Activated T-cell treated with anti-CD3 and anti-CD28 coated beads for 24 hours (primary cell): ENCODE measurements at places on chromosomes 12 and 14.

DNA sequence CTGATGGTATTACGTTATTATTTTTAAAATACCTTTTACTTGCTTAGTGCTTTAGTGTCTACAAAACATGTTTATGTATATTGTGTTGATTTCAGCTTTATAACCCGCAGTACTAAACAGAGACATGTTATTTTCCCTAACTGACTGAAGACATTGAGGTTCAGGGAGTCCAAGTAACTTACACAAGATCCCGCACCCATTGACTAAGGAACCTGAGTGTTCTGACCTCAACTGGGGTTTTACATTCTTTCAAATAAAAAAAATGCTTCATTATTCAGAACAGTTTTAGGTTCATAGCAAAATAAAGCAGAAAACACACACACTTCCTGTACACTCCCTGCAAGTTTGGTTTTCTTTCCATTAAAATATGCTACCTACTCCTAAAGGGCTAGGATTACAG lies 60.4 kb upstream of the METAP2 start:
- DNase-seq, result no peak

DNA sequence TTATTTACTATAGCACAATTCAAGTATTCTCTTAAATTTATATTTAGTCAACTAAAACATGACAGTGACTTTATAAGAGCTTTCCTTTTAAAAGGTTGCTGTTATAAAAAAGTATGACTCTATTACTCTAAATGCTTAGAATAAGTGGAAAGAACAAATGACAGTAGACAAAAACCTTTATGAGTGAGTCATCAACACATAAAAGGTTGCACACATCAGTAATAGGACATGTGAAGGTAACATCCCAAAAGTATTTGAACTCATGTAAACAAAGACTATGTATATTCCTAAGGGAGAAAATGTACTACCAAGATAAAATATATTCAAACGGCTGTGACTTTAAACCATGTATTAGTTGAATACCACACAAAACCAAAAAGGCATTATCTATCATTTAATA lies 98.8 kb downstream of the PAWR start:
- no peak for DNase-seq

DNA sequence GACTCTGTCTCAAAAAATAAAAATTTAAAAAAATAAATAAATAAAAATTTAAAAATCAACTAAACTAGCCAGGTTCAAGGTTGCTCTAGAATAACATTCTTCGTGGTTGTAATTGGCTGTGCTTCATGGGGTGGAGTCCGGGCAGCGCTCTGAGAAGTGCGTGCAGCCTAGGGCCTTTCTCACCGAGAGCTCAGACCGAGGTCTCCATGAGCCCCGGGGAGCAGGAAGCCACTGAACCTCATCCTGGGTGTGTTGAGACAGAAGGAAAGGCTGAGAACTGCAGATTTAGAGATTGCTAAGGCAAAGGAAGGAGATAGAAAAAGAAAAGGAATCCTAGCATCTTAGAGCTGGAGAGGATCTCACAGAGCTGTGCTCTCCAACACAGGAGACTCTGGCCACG lies 14.7 kb downstream of the P2RX4 start:
- DNase-seq, result no peak

DNA sequence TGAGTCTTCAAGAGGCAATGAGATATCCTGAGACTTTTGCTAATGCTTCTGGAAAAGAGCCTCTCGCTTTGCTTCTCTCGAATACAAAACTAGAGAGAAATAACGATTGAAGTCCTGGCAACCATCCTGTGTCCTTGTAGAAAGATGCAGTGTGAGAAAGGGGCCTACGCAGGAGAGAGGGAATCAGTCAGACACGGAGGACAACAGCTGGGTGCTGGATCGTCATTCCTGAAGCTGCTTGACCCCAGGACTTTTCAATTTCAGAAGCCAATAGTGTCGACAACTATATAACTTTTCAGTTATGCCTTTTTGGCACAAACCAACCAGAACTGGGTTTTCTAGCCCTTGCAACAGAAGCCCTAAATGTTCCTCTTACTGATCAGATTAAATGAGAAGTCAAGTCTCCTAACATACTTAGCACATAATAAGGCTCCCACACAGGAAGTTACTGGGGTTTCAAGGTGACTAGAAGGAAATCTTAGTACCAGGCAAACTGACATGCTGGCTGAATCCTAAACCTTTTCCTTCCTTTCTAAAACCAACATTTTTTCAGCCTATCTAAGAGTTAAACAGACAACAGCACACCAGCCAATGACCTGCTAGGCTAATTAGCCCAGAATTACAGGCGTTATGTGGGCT lies 755.6 kb downstream of the MED13L start:
- no peak for DNase-seq

DNA sequence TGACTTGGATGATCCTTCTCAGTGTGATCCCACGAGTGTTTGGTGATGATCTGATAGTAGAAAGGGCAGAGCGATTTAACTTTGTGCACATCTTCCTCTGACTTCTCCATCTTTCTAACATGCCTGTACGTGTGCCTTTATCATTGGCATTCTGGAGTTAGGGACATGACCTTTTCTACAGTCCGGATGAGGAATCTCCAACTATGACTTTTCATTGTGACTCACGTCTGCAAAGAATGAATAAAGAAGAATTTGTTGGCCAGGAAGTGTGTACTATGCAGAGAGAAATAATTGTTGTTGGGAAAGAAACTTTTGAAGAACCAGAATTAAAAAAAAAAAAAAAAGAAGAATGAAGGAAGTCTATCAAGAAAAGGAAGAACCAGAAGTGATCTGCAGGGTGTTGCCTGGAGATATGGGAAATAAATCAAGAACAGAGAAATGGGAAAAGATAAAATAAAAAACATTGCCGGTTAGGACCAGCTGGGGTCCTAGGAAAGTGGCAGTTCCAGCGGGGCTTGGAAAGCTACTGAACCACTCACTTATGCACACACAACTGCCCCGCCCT lies 25.3 kb downstream of the PPFIBP1 start:
- no peak for DNase-seq

GRCh38 chr14:21026274-21026987 lies 1.6 kb upstream of the NDRG2 start:
- DNase-seq, result no peak

DNA sequence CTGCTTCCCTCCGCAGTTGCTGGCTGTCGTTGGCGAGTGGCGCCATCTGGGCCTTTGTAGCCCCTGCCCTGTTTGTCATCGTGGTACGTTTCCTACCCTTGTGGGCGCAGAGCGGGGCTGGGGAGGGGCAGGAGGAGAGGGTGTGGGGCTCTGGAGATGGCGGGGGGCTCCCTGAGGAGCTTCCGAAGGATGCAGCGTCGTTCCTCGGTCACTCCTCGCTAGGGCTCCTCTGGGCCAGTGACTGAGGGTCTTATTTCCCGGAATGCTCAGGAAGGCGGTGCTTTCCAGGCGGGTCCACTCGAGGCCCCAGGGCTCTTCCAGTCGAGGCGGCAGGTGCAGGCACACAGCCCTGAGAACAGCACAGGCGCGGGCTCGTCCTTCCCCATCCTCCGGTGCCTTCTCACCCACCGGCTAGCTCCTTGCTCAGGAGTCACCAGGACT lies 167.1 kb downstream of the ADGRD1 start:
- DNase-seq, result no peak

GRCh38 chr14:104734991-104735779 lies 11.2 kb downstream of the ADSS1 start:
- DNase-seq, result no peak

DNA sequence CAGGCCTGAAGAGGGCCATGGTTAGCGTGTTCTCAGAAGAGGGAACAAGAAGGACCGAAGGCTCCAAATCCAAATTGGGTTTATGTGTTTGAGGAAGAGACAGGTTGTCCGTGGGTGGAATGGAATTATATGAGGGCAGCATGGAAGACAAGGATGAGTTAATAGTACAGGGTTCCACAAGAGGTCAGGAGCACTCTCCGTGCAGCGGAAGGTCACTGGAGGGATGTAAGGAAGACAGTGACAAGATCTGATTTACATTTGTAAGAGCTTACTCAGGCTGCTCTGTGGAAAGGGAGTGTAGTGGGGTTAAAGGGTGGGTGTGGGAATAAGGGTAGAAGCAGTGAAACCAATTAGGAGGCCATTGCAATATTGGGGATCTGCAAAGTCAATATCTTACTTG lies 97.0 kb downstream of the TPH2 start:
- no peak for DNase-seq

- no peak for DNase-seq
These were observed 12.3 kb downstream of the KDM2B start for GRCh38 chr12:121568518-121568917.

- no peak for DNase-seq
These were observed 6.0 kb downstream of the ACVRL1 start for GRCh38 chr12:51913071-51914033.

DNA sequence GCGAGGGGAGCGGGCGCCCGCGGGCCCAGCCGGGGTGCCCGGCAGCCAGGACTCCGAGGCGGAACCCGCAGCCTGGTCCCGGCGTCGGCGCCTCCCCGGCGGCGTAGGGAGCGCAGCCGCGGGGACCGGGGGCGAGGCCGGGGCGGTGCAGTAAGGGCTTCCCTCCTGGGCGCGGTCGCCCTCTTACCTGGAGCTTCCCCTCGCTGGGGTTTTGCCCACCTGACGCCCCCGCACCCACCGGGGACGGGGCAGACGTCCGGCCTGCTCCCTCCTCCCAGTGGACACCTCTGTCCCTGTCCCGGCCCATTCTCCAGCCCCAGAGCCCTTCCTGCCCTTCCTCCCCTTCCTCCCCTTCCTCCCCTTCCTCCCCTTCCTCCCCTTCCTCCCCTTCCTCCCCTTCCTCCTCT lies 413 bp upstream of the TUBA1C start:
- DNase-seq, result no peak

- no peak for DNase-seq
These were observed 6.1 kb downstream of the EDDM3B start for GRCh38 chr14:20774258-20774824.

GRCh38 chr12:79873201-79873600 lies 61.7 kb downstream of the PPP1R12A start:
- DNase-seq, result no peak

- DNase-seq, result no peak
These were observed 72.8 kb downstream of the ANKS1B start for GRCh38 chr12:99911967-99912366.

DNA sequence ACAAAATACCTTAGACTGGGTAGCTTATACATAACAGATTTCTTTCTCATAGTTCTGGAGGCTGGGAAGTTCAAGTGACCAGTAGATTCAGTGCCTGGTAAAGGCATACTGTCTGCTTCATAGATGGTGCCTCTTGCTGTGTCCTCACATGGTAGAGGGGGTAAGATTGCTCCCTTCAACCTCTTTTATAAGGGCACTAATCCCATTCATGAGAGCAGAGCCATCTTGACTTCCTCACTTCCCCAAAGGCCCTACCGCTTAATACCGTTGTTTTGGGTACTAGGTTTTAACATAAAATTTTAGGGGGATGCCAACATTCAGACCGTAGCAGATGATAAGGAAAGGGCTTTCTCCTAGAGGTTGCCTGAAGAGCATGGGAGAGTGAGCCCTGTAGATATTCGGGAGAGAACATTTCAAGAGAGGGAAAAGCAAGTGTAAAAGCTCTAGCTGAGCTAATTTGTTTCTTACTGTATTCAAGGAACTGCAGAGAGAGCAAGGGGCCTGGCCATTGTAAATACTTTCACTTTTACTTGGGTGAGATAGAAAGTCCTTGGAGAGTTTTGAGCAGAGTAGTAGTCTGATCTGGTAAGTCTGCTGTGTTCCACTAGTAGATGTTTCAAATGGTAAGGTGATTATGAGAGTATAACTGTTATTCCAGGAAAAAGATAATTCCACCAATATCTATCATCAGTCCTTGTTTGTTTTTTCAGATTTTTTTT lies 27.3 kb downstream of the FRS2 start:
- no peak for DNase-seq

DNA sequence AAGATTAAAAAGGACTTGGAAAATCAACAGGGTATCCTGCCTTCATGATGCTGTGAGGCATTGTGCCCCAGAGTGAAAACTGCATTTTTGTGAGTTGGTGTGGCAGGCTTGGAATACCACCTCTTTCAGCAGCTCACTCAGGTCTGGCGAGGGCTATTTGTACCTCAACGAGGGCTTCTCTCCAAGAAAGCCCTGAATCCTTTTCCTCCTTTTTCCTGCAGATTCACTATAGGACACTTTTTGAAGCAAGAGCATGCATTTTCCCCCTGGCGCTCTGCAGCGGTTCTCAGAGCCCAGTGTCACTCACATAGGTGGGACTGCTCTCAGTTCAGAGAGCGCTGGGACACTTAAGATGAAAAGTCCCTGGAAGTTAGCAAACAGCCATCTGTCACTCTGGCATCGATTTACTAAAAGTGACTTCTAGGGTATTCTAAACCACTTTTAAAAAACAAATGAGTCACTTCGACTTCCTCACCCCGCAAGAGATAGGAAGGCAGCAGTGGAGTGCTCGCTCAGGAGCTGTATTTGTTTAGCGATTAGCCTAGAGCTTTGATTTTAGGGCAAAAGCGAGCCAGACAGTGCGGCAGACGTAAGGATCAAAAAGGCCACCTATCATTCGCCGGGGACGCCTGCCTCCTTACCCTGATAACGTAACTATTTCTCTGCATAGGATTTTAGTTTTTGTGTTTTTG lies 782 bp upstream of the LGR5 start:
- no peak for DNase-seq

DNA sequence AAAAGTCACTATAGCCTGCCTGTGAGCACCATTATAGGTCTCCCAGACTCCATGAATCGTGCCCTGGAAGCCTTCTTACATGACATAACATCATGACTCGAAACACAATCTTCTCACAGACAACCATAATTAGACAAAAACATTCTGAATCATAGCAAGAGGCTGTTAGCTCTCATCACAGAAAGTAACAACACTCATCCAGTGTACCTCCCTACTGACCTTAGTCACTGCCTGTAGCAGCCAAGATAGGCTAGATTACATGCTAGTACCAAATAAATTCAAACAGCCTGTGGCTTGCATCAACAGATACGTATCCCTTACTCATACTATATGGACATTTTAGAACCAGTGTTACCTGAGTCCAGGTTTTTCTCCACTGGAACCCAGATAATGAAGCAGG lies 663.8 kb upstream of the FOXG1 start:
- DNase-seq, result no peak

GRCh38 chr12:42104784-42105183 lies 39.9 kb downstream of the GXYLT1 start:
- DNase-seq, result no peak

DNA sequence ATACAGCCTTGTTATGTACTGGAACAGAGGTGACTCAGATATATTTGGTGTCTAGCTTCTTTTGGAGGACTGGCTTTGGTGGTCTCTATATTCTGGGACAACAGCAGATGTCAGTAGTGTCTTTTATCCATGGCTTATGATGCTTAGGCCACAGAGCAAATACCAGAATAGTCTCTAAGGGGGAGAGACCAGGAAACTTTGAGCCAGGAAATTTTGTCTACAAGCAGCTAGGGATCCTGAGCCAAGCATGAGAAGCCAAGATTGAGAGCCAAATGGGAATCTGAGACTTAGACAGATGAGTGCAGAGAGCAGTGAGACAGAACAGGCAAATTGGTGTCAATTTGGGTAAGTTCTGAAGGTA lies 28.4 kb upstream of the PTPRR start:
- DNase-seq, result no peak

DNA sequence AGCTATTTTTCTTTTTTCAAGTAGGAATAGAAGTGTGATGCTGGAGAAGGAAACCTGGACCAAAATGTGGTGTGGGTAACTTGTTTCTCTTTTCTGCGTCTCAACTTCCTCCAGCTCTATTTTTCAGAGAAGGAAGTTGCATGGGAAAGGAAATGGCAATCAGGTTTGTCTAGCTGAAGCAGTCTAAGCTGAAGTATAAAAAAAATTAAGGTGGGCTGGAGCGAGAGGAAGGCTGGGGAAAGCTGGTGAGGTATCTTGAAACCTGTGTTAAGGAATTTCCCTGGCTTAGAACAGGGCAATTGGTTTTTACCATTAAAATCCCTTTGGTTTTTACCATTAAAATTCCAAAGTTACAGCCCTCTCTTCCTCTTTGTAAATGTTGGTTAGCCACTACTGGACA lies 34.2 kb upstream of the NINJ2 start:
- no peak for DNase-seq

- no peak for DNase-seq
These were observed 360.5 kb downstream of the APAF1 start for GRCh38 chr12:99005601-99006000.
